Activated CD4-positive, alpha-beta T cell treated with anti-CD3 and anti-CD28 coated beads, Interleukin-2, amount 50 U/mL, for 4 hours (primary cell): ENCODE measurements at places on chromosomes 2 and 18.

DNA sequence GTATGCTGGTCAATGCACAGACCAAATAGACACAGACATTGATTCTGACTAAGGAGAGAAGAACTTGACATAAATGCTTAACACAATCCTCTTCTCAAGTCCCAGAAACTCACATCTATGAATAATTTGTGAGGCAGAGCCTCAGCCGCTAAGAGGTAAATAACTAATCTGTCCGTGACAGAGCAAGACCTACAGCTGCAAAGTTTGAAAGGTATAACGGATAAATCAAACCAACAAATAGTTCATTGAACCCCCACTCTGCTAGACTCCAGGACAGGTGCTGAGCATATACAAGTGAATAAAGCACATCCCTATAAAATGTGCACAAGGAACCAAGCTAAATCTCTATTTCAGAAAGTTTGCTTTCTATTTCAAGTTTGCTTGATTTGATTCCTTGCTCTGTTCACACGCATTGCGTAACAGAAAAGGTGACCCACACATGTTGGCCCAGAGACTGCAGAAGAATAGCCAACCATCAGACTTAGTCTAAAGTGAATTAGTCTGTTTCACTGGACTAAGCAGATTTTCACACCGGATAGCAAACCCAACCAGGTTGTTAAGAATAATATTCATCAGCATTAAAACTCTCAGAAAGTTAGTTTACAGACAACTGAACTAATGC is 51.7 kb downstream of the NCKAP5 start:
- DNase-seq: no peak

GRCh38 chr2:144858211-144858610 is 338.3 kb upstream of the ZEB2 start:
- DNase-seq: no peak

- no peak for DNase-seq
Measured at GRCh38 chr2:36536776-36537175, 61.2 kb downstream of the FEZ2 start.

GRCh38 chr2:75571730-75572430 is 11.1 kb upstream of the EVA1A start:
- DNase-seq: no peak

DNA sequence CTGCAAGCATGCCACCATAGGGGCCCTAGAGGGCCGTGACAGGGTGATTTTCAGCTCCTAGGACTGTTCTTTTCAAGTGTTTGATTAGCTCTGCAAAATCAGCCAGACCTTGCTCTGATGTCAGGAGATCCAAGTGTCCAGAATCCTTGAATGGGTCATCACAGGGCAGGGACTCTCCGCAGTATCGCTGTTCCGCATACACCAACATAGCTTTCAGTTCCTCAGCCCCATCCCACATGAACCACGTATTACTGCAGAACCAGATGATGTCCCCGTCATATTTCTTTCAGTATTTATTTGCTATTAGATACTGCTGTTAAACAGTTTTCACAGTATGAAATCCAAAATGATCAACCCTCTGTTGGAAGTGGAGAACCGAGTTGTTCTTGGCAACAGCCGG is 46.6 kb upstream of the RFX8 start:
- no peak for DNase-seq

DNA sequence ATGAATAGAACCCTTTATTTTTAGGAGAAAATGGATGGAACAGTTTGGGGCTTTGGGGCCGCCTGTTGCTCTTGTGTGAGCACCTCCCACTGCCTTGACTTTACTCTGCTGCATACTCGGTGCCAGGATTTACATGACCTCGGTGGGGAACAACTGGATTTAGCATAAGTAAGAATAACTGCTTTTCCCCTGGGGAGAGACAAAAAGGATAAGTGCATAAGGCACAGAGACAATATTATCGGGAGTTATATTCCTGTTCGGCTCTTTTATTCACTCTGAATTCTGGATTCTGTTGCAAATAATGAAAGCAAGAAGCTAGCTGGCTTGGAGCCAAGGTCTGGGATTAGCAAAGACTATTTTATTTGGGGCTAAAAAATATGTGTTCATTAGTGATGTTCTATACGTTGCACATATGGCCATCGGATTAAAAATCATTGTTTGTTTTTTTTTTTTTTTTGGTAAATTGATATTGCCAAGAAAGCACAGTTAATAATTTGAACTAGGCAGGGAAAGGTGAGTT is 69.8 kb downstream of the CYBRD1 start:
- DNase-seq: no peak

- DNase-seq: no peak
Measured at GRCh38 chr2:191631754-191632153, 46.2 kb upstream of the NABP1 start.

- no peak for DNase-seq
Measured at GRCh38 chr2:237786936-237787335, 11.6 kb upstream of the RBM44 start.

DNA sequence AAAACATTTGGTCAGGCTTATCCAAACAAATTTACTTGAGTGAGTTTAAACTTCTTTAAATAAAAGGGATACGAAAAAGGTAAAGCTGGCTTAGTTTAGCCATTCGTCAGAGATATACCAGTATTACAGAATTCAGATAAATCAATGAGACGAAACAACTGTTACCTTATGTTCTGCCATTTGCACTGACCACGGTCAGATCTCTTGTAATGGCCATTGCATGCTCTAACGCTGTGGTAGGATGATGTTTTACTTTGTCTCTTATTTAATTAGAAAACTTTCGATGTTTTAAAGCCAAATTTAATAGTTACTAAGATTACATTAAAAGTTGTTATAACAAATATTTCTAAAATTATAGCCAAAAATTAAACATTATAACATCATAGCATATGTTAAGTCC is 1.5 kb downstream of the C18orf54 start:
- no peak for DNase-seq

- DNase-seq: no peak
Measured at GRCh38 chr2:143550500-143550899, 421.3 kb downstream of the ARHGAP15 start.

GRCh38 chr2:65227020-65227455 is 593 bp upstream of the ACTR2 start:
- DNase-seq: no peak

DNA sequence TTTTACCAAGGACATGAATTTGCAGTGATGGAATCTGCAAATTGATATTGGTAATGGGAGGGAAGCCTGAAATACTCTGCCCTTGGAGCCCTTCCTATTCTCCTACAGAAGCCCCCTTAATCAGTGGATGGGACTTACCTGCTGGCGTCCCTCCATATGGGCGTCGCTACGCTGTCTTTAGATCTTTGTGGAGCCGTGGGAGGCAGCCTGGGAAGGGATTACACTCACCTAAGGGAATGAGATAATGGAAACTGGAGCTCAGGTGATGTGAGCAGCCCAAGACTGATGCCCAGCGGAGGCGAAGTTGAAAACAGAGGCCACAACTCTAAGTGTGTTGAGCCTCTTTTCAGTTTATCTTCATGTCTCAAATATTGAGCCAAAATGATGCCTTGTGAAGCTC is 306.6 kb downstream of the MYCN start:
- DNase-seq: no peak

DNA sequence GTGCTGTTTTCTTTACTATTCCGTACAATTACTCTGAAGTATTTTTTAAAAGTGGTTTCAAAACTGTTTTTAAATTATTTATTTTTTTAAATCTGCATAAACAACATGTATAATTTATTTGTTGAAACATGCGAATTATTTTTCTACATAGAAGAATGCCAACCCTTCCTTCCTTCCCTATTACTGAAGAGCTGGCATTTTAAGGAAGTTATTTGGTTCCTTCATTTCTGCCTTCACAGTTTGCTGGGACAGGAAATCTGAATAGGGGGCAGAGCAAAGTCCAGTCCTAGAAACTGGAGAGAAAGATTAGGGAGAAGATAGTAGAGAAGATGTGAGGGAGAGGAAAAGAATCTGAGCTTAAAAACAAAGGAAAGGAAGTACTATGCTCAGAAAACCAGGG is 146.7 kb upstream of the ACVR2A start:
- DNase-seq: no peak

DNA sequence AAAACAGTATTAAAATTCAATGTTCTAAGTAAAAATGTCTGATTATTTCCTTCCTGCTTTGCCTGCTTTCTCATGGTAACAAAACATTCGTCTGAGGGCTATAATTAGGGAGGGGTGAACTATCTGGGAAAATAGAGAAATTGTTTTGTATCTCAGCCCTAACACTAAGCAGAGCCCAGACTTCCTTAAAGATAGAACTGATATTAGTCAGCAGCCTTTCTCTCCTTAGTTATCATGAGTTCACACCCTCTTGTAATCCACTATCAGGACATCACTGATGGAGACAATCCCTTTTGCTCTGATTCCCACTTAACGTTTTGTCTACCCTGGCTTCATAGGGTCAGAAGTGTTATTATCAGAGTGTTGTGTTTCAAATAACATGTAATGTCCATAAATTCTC is 701.1 kb upstream of the ZEB2 start:
- DNase-seq: no peak

DNA sequence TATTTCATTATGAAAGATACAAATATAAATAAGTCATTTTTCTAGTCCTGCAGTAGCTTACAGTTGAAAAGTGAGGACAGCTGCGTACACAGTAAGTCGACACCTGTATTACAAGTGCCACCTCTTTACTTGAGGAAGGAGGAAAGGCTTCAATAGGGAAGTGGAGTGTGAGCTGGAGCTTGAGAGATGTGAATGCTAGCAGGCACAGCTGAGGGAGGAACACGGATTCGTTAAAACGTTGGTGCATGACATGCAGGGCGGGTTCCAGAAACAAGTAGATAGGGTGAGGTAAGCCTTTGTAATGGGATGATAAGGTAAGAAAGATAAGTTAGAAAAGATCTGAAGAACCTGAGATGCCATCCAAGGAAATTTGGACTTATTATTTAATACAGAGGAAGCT is 98.1 kb upstream of the CSRNP3 start:
- DNase-seq: no peak

GRCh38 chr2:69619725-69620124 is 23.8 kb downstream of the AAK1 start:
- DNase-seq: no peak

DNA sequence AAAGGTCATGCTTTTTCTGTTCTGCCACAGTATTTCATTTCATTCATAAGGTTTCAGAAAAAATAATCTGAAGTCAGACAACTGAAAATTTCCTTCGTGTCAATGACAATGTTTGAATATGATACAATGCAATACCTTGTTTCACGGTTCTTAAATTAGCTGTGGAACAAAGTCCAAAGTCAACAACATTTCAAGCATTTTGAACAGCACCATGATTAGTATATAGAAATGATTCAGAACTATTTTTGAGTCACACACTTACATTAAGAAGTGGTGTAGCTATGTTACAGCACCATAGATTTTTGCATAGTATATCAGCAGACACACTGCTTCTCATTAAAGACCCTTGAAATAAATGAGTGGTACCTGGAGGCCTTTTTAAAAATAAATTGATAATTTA is 178.3 kb upstream of the DSEL start:
- DNase-seq: no peak

- DNase-seq: no peak
Measured at GRCh38 chr2:226738821-226739544, 60.6 kb downstream of the IRS1 start.

DNA sequence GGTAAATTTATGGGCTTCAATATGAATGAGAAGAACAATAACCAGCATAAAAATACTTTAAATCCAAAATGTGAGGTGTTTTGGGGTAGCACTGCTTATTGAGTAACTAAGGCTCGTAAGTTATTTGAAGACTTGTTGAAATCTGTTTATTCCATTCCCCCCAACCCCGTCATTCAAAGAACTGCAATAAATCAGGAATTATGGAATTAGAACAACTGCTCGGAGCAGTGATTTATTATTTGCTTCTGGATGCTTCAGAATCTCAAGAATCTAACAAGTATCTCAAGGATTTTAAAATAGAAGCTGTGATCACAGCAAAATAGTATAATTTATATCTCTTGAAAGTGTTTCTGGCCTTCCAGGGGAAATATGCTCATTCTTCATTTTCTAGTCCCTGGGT is 86.8 kb downstream of the EML6 start:
- DNase-seq: no peak

GRCh38 chr2:216934151-216934550 is 74.3 kb upstream of the TNP1 start:
- DNase-seq: no peak

DNA sequence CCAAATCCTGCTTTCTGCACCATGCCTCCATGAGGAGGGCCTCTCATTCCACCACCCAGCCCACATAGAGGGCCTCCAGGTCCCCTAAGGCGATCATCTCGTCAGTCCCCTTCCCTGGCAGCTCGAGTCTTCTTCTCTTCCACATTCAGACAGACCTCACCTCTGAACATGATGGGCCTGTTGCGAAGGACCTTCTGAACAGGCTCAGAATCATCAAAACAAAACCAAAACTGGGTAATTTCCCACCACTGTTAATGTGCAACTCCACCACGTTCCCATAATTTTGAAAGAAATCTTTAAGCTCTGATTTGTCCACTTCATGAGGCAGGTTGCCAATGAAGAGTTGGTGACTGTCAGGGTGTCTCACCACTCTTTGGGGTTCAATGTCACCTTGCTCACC is 20.4 kb downstream of the ZRANB3 start:
- DNase-seq: no peak

- peak; percentile 33 for DNase-seq
Measured at GRCh38 chr18:62982600-62983251, 267.4 kb downstream of the PHLPP1 start.

- DNase-seq: no peak
Measured at GRCh38 chr18:55584201-55584600, 3.8 kb downstream of the TCF4 start.

- DNase-seq: no peak
Measured at GRCh38 chr18:26386002-26386401, 159.8 kb downstream of the TAF4B start.

DNA sequence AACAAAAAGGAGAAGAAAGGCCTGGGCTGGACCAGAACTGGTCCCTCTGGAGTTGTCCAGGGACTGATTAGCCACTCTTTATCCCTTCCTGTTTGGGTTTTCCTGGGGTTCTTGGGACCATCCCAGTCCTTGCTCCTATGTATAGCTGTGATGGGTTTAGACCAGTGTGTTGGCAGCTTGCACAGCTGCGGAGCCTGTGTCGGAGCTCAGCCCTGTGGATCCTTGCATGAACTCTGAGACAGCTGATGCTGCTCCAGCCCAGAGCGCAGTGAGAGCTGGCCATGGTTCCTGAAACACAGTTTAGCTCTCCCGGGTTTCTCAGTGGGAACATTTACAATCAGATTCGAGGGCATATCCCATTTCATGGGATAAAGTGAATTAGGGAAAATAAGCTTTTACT is 16.9 kb downstream of the IMPA2 start:
- DNase-seq: no peak
